ENCODE measurements at places on chromosomes 7 and 10.

GRCh38 chr7:92790992-92791391 is 45.4 kb downstream of the CDK6 start:
- DNase-seq: no peak

DNA sequence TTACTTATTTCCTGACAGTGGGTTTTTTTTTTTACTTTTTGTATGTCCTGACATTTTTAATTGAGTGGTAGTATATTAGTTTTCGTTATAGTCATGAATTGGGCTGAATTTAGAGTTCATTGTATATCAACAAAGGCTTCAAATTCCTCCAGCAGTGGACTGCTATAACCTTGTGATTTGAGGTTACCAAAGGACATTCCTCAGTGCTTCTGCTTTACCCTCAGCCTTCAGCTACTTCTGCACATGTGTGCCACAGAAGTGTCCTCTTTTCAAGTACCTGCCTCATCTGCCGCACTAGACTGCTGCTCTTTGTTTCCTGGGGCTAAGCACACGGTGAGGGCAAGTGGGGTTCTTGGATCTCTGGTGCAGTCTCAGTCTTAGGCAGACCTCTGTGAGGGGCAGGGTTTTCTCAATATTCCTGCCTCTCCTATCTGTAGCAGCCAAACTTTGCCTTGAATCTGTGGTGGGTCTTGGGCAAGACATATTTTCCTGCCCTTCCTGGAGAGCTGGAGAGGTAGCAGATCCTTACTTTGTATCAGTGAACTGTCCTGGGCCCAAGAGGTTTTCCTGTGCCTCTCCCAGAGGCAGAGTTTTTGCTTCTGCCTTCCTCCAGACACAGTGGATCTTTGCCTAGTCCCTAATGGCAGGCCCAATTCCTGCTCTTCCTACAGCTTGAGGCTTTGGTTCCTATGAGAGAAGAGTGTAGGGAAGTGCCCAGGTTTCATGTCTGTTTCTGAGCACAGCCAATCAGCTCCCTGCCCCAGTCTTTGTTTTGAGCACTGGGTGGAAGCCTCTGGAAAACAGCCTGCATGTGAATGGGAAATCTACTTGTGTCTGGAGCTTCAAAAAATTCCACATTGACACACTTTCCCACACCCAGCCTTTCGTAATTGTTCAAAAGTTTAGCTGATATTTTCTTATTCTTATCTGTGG is 39.0 kb upstream of the STRIP2 start:
- DNase-seq: no peak

DNA sequence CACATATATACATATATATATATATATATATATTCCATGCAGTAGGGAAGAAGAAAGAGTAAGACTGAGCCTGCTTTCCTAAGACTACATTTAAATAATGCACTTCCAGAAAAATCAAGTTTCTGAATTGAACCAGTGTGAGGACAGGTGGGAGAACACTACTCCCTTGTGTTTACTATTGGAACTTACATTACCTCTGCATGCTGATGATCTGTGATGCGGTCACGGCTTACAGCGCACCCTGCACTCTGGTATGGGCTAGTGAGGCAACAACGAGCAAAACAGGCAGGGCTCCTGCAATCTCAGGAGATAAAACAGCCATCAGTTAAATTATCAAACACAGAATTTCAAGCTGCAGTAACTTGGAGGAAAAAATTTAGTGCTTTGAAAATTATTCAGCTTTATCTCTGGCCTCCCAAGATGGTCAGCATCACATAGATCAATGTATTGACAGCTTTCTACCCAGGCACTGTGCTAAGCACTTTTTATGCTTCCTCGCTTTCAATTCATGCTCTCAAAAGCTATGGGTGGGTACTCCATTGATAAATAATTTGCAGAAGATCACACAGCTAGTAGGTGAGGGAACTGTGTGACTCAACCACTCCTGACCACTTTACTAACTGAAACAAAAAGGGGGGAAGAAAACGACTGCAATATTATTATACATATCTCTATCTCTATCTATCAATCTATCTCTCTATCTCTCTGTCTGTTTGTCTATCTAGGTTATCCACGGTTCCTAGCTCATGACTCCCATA is 20.5 kb upstream of the SLC16A12 start:
- no peak for DNase-seq

GRCh38 chr10:20142311-20142710 is 326.1 kb downstream of the PLXDC2 start:
- no peak for DNase-seq

DNA sequence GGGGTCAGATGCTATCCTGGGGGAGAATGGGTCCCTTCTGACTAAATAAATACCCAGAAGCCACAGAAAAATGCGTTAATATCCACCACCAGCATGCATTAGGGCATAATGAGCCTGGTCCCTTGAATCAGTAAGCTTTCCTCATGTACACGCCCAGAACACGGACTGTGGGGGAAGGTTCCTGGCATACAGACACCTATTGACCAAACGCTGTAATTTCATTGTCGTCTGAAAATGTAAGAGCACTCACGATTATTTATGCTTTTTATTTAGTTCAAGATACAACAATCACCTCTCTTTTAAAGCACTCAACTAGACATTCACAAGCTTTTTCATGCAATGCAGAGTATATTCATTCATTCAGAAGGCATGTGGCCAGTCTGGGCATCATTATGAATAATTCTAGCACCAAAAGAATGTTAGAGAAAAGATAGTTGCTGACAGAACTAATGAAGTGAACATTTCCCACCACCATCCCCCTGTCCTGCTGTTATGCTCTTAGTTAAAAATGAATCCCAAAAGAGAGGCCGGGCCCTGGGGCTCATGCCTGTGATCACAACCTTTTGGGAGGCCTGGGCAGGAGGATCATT is 101.0 kb downstream of the SVIL start:
- no peak for DNase-seq

DNA sequence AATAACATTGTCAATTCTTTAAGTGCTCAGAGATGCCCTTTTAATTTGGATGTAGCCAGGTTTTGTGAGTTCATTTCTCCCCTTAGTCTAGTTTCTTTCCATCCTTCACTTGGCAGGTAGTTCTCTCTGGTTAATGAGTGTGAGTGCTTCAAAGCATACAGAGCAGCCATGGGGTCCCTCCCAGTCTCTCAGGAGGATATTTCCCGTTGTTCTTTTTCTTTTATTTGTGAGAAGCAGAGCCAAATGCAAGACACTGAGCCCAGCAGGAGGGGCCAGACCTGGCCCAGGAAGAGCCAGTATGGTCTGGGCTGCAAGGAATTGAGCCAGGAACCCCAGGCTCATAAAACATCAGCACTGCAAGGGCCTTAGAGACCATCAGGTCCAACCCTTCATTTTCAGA is 52.4 kb downstream of the PLCE1 start:
- DNase-seq: no peak

- DNase-seq: no peak
Measured at GRCh38 chr10:86319676-86320075, 46.9 kb downstream of the GRID1 start.

DNA sequence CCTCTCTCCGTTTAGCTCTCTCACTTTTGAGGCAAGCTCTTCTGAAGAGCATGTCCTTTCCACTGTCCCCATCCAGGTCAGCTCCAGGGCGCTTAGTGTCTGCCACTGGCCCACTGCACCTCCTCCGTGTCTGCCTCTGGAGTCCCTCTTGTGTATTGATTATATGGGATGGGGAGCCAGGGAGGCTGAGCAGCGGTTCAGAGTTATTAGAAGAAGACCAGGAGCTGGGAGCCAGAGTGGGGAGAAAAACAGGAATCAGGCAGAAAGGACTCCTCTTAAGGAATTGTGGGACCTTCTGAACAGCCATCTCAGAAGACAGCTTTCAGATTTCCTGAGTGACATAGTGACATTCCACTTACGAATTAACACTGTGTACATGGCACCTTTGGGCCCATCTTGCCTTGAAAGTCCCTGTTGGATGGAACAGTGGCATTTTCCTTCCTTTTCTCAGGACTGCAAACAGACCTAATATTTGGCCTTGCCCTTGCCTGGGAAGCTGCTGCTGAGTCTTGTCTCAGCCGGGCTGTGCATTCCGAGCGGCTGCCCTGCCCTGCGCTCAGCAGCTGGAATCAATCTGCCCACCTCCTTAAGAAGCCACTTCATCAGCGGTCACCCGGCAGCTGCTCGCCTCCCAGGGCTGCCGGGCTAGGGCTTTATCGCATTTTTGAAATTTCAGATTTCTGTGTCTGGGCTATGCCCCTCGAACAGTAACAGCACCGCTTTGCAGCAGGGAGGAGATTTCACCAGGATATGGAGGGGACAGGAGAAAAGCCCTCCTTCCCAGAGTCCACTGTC is 81.1 kb upstream of the PRKG1 start:
- no peak for DNase-seq

GRCh38 chr7:123410273-123410904 is 124.0 kb downstream of the IQUB start:
- no peak for DNase-seq

- no peak for DNase-seq
Measured at GRCh38 chr7:55348502-55348901, 16.6 kb upstream of the LANCL2 start.

DNA sequence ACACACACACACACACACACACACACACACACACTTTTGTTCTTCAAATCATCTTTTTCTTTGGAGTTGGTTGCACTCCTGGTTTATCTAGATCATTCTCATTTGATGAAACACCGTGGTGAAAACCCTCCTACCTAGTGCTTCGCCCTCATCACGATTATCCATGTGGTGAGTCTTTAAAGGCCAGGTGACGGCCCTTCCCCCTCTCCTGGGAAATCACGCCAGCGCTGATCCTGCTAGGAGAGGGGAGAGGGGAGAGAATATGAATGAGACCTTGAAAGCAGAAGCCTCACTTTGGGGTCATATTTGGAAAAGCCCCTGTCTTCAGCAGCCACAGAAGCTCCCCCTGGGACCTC is 103.9 kb upstream of the LRRC4 start:
- no peak for DNase-seq

DNA sequence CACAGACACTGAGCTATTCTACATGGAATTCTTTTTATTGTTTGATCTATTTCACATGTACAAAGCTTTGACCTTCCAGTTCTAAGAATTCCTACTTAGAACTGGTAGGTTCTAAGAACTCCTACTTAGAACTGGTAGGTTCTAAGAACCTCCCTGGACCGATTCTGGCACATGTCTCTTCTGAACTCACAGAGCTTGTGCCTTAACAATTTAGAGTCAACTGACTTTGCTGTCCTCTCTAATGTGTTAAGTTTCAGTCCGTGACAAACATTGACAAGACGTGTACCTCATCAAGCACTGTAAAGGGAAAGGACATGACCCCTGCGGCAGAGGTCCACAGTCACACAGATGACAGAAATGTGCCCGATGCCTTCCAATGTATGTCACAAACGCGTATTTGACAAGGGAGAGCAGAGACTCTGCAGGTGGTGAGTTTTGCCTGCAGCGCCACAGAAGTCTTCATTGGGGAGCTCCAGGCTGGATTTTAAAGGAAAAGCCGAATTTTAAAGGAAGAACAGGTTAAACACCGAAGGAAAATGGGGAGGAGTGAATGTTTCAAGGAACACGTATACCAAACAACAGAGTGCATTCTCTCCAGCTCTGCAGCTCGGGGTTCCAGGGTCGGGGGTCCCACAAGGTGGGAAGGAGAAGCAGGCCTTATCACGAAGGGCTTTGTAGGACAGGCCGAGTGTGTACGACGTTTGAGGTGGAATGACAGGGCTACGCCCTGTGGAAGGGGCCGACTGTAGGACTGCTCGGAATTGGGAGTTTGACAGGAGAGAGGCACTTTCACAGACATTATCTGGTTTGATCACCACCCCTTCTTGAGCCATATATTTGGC is 161.1 kb upstream of the KLF14 start:
- no peak for DNase-seq

DNA sequence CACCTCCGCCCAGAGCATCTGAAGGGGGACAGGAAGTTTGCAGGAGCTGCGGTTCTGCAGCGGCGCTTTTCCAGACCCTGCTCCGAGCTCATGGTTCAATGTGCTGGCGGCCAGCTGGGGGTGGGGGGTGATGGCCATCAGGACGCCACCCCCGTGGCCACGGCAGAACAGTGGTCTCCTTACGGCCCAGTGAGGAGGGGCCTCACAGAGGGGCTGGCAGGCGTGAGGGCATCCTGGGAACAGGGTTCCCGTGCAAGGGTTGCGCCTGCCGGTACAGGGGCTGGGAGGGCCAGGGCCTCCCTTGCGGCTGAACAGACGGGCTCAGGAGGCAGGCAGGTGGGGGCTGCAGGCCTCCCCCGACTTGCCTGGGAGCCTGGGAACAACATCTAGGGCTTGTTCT is 39.0 kb upstream of the GNA12 start:
- DNase-seq: no peak

GRCh38 chr7:26919906-26920493 is 55.6 kb upstream of the SKAP2 start:
- no peak for DNase-seq

GRCh38 chr7:57375783-57376182 is 74.2 kb upstream of the ZNF716 start:
- DNase-seq: no peak

Data from NCI-H510A treated with DMSO at 0.1 percent for 48 hours (cell line).